ENCODE measurements at places on chromosomes 1 and 21.

DNA sequence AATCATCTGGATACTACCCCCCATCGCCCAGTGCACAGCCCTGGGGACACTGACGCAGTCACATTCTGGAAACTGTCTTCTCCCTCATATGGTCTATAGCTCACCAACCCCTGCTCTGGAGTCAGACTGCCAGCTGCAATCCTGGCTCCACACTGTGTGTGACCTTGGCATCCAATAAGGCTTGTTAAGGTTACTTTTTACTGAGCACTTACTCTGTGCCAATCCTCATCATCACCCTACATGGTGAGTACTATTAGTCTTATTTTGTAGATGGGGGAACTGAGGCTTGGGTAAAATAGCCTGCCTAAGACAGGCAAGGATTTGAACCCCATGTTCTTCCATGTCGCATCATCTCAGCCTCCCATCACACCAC is 34.9 kb downstream of the AHDC1 start:
- no peak for DNase-seq

DNA sequence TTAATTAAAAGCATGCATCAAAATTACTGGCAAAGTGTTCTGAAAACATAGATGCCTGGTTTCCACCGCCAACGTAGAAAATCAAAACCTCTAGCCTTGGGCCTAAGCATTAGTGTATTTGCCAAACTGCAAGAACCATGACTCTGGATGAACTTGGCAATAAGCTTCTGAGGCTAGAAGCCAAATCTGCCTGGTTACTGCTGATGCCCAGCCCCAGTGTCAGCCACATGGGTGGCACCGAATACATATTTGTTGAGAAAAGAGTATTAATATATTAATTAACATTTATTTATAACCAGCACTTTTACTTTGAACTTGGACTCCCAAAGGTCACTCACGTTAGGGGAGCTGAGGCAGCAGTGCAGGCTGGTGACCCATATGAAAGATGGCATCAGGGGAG is 140.6 kb upstream of the HMGB4 start:
- no peak for DNase-seq

DNA sequence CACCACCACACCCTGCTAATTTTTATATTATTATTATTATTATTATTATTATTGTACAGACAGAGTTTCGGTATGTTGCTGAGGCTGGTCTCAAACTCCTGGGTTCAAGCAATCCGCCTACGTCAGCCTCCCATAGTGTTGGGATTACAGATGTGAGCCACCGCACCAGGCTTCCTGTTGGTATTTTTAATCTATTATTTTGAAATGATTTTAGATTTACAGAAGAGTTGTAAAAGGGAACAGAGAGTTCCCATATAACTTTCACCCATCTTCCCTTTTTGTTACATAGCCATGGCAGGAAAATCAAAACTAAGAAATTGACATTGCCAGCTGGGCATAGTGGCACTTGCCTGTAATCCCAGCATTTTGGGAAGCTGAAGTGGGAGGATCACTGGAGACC is 42.9 kb upstream of the CITED4 start:
- DNase-seq, result no peak

GRCh38 chr1:109111386-109112055 is 2.4 kb upstream of the ELAPOR1 start:
- DNase-seq, result no peak

DNA sequence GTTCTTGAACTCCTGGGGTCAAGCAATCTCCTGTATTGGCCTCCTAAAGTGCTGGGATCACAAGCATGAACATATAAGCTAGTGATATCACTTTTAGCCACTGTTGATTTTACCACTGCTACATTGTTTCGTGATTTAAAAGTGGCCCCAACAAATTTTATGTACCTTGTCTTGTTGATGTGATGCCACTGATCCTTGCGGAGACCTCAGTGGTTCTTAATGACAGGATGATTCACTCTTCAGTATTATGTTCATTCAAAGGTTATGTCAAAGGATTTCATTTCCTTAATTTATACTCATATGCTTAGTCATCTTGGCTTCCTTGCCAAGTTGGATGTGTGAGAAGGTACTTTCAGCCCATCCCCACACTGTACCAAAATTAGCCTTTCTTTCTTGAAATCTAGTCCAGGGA is 12.1 kb downstream of the PRKACB start:
- peak; percentile 81 for DNase-seq

DNA sequence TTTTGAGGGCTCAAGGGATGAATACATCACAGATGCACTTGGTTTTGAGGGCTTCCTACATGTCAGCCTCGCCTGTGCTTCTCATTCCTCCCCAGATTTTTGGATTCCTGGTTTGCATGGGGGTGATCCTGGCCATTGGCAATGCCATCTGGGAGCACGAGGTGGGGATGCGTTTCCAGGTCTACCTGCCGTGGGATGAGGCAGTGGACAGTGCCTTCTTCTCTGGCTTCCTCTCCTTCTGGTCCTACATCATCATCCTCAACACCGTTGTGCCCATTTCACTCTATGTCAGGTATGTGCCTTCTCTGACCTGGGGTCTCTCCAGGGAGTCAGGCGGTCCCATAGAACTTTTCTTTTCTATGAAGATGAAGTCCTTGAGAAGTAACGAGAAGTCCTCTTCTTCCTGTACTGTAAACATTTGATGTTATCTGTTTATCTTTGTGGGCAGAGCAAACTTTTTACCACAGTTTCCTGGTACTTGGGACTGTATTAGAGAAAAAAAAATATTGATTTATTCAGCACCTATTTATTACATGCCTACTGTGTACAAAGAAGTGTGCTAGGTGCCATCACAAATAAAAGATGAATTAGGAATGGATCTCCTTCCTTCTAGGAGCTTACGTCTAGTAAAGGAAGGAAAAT is 12.0 kb downstream of the ATP8B2 start:
- DNase-seq, result no peak

DNA sequence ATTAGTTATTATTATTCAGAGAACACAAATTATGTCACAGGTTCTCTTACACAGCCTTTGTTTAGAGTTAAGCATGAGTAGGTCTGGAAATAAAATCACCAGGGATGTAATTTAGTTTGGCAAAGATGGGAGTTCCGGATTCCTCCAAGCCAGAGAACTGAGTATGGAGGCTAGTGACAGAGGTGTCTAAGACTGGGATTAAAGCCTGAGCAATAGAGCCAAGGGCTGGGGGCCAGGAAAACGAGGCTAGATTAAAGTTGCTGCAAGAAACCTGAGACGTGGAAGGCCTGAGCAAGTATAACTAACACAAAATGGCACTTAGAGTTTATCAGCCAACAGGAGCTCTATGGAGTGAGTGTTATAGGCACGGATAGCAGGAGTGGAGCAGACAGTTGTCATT is 381.6 kb downstream of the SRGAP2C start:
- no peak for DNase-seq

DNA sequence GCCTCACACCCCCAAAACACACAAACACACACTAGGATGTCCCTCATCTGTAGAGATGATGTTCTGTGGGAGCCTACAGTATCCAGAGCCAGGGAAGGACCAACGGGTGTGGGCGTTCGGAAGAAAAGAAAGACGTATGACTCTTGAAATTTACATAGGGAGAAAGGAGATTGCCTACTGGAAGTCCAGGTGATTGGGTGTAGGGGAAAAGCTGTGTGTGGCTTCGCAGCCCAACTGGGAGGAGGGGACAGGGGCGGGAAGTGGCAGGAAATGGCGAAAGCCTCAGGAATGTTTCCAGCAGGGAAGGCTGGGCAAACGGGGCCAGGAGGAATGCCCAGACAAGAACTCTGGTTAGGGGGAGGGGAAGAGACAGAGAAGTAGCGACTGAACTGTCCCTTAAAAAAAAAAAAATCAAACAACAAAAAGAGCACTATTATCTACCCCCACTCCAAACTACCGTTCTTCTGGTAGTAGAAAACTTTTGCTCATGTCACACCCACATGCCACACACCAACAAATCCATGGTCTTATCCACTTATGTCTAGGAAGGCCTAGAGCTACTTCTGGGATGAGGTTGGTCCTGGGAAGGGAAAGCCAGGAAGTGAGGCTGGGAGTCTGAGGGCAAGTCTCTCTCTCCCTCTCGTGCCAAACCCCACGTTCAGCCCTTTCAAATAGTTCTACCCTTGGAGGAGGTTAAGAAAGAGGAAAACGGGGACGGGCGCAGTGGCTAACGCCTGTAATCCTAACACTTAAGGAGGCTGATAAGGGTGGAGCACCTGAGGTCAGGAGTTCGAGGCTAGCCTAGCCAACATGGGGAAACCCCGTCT is 1.8 kb upstream of the CKS1B start:
- DNase-seq, result peak; percentile 91

- no peak for DNase-seq
Measured at GRCh38 chr1:204756811-204757210, 71.3 kb upstream of the LRRN2 start.

DNA sequence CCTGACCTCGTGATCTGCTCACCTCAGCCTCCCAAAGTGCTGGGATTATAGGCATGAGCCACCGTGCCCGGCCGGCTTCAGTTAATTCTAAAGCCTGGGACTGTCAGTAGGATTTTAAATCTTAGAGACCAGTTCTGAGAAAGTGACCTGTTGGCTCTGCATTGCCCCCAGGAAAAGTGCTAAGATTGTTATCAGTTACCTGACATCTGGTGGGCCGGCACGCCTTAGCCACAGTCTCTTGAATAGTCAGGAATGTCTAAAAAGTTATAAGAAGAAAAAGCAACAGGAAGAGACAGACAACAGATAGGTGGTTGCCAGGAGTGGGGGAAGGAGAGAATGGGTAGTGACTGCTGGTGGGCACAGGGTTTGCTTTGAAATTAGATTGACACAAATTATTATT is 35.1 kb downstream of the RABGAP1L start:
- no peak for DNase-seq

DNA sequence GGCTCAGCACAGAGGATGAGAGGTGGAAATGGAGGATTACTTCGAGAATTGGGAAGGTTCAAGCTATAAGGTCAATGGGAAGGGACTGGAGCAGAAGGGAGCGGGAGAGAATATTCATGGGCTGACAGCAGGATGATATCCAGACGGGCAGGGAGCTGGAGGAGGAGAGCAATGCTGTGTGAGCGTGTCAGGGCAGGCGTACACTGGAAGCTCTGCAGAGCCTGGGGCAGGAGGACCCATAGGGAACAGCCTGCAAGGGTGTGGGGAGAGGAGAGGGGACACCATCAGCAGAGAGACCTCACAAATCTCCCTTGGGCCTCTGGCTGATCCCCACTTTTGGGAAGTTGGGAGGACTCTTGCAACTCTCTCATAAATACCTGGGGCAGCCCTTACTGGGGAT is 13.7 kb downstream of the CSF1 start:
- DNase-seq, result no peak

GRCh38 chr1:155073377-155074242 is 5.0 kb upstream of the EFNA3 start:
- no peak for DNase-seq

DNA sequence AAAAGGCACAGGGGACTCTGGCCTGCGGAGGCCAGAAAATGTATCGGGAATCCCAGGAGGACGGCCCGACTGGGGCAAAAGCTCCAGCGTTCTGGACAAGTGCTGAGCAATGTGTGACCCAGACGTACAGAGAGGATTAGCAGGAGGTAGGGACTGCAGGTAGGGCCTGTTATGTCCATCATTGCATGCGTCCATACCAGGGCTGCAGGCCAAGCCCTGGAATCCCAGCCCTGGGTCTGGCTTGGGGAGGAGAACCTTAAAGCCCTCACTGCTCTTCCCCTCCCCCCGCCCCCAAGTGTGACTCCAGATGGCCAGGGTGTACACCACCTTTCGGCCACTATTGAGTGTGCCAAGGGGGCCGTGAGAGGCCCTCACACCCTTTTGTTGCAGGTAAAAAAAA is 2.0 kb downstream of the RNF207 start:
- DNase-seq, result no peak

- DNase-seq, result no peak
Measured at GRCh38 chr1:158334526-158335212, 3.3 kb upstream of the CD1B start.

DNA sequence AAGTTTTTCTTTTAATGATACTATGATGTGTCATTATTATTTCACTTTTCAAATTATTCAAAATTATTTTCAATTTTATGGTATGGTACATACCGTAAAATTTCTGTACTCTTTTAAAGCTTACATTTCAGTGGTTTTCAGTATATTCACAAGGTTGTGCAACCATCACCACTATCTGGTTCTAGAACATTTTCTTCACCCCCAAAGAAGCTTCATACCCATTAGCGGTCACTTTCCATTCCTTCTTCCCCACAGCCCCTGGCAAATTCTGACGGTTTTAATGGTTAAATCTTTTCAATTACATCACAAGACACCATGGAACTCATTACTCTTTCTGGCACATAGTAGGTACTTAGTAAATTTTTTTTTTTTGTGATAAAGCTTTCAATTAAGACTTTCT is 22.8 kb upstream of the ATP5PO start:
- no peak for DNase-seq

GRCh38 chr1:32413507-32414185 is 19.4 kb upstream of the BSDC1 start:
- peak; percentile 50 for DNase-seq

GRCh38 chr21:44871576-44872269 is 1.8 kb downstream of the PTTG1IP start:
- peak; percentile 78 for DNase-seq

GRCh38 chr1:199551967-199552565 is 475.4 kb upstream of the NR5A2 start:
- peak; percentile 36 for DNase-seq

- DNase-seq, result no peak
Measured at GRCh38 chr1:149844101-149844500, 55.3 kb upstream of the BOLA1 start.

DNA sequence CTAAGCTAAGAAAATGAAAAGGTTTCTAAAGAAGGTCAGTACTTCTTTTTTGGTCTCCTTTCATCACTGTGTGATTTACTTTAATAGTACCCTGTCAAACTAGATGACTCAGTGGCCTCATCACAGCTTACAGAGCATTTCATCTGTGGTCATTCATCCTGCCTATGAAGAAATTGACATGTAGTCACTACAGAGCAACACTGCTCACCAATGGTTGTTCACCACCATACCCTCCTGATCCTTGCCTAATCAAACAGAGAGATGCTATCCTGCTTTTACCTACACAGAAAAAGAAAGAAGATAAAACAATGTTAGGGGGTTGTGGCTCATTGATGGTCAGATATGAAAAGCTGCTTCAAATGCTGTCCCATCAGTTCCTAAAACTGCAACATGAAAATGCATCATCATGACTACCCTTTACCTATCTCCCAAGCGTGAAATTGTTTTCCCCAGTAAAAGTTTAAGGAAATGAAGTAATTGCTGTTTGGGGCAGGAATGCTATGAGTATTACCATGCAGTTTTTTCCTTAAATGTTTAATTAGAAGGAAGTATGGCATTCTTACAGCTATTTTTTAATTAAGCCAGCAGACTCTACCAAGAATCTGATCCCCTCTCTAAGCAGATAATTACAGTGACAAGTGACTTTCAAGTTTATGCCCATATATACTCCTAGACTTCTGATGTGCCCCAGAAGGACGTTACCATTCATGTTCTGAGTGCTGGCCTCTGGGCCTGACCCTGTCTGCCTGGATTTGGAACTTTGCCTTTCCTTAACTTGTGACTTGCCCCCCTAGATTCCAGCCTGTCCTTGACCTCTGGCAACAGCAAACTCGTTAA is 46.1 kb upstream of the FBXO28 start:
- peak; percentile 86 for DNase-seq

- DNase-seq, result peak; percentile 66
Measured at GRCh38 chr1:153985941-153986761, at the start of gene RAB13. Gene RAB13, minus strand, starts transcription at chr1:153986339. Its CDS starts 103 bp downstream, at chr1:153986236.

Measured in PC-9 (cell line).